HFFc6 (cell line): ENCODE measurements at places on chromosomes 11 and 22. TPM values are rescaled to one million over a fixed set of nuclear protein-coding genes. Genes with fewer than 3 reads are reported as not detected.

OR6A2 gene
- 0.05 to 0.06 TPM in 2 of 3 replicates, not detected in the other for total RNA-seq

DNA sequence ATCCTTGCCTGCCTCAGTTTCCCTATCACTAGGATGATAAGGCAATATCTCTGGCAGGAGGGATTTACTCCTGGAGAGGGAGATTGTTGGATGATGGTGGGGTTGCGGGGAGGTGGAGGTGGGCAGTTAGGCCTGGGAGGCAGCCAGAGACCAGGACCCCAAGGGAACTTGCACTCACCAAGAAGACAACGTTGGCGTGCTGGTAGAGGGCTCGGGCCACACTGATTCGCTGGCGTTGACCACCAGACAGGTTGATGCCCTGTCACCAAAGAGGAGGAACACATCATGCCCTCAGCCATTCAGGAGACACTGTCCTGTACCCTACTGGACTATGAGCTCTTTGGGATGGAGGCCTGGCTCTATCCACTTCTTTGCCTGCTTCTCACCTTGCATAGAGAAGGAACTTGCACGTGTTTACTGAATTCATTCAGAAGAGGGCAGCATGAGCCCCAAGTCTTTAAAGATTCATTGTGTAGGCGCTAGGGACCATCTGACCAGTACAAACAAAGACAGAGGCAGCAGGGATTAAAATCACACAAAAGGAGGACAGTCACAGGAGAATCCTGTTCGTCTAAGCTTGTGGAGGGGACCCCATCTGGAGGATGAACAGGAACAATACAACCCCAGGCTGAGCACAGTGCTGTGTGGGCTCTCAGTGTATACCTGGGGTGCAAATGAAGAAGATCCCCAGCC is 24.2 kb upstream of the KCNJ11 start:
- no peak for DNase-seq

GRCh38 chr11:29153078-29153477 is 863.8 kb downstream of the KCNA4 start:
- no peak for DNase-seq

C11orf52 gene
- 0.43 to 0.96 TPM (median 0.63 TPM) in 3 replicates for total RNA-seq

GRCh38 chr11:68027667-68028066 is 2.8 kb upstream of the NDUFS8 start:
- no peak for DNase-seq
